ENCODE measurements at places on chromosomes 11 and 22.

- DNase-seq, result no peak
These were observed 224.6 kb downstream of the MN1 start for GRCh38 chr22:27576815-27577573.

GRCh38 chr11:117668321-117668751 is 128.7 kb downstream of the DSCAML1 start:
- DNase-seq, result no peak

DNA sequence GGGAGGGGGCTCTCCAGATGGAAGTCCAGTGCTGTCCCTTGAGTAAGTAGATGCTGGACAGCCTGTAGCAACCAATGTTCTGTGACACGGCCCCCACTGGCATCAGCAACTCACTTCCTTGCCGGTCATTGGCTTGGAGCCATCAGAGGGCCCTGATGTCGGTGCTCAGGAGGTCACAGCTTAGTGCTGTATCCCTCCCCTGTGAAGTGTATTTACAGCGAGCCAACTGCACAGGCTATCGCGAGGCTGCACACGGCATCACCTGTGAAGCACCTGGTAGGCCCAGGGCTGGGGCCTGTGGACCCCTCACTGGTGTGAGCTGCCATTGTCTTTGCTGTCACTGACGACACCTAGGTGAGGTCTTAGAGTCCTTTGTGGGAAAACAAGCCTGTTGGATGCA is 13.4 kb upstream of the ACR start:
- no peak for DNase-seq

DNA sequence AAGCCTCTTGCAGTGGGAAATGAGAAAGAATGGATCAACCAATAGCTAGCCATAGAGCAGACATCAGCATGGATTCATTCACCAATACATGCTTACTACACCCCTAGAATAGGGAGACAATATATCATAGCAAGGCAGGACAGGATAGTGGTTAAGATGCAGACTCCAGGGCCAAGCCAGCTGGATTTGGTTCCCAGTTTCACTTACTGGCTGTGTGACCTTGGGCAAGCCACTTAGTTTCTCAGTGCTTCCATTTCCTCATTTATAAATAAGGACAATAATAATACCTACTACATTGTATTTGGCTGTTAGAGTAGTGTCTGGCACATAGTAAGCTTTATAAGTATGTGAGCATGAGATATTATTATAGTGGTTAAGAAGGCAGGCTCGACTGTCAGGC is 7.1 kb downstream of the DCHS1 start:
- no peak for DNase-seq

DNA sequence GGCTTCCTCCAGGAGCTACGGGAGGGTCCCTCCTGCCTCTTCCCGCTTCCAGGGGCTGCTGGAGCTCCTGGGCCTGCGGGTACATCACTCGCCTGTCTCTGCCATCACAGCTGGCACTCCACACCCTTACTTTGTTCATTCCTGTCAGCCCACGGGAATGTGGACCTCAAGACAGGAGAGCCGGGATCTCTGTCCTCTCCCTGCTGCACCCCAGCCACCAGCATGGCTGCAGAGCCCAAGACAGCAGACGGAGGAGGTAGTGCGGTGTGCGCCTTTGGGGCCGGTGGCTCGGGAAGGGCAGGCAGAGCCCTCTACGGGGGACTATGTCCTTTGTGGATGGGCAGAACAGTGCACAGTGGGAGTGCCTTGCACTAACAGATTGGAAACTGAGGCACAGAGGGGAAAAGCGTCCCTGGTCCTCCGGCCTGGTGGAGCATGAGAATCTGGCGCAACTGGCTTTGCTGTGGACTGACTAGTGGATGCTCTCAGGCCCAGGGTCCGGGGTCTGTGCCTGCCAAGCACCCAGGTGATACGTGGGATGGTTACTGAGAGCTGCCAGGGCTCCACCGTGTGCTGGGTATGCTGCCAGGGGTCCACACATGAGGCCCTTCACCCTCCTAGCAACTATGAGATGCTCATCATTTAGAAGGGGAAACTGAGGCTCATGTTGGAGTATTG is 47.3 kb downstream of the IGF2 start:
- DNase-seq, result no peak

GRCh38 chr11:88377144-88377543 is 39.6 kb upstream of the CTSC start:
- DNase-seq, result no peak
